M059J (cell line): ENCODE measurements at places on chromosomes 2 and 18.
A peak's percentile ranks its signal among the peaks of the same experiment; 100 is the strongest.

DNA sequence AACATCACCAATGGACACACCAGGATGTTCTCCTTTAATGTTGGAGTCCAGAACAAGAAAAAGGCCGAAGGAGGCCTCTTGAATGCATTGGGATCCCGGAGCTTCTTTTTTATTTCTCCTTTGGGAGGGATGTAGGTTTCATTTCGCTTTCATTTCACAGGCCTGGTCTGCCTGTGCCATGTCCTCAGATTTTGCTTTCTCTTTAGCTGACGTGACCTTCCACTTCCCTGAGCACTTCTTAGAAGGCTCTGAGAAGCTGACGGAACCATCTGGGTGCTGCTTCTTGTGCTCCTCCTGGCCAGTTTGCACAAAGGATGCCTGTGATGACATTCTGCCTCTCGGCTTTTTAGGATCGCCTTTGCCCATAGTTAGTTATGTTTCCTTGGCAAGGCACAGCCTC, 15.1 kb upstream of the MBOAT2 start:
- no peak for DNase-seq

GRCh38 chr18:28875059-28875458, 698.1 kb upstream of the CDH2 start:
- peak; percentile 53 for DNase-seq

DNA sequence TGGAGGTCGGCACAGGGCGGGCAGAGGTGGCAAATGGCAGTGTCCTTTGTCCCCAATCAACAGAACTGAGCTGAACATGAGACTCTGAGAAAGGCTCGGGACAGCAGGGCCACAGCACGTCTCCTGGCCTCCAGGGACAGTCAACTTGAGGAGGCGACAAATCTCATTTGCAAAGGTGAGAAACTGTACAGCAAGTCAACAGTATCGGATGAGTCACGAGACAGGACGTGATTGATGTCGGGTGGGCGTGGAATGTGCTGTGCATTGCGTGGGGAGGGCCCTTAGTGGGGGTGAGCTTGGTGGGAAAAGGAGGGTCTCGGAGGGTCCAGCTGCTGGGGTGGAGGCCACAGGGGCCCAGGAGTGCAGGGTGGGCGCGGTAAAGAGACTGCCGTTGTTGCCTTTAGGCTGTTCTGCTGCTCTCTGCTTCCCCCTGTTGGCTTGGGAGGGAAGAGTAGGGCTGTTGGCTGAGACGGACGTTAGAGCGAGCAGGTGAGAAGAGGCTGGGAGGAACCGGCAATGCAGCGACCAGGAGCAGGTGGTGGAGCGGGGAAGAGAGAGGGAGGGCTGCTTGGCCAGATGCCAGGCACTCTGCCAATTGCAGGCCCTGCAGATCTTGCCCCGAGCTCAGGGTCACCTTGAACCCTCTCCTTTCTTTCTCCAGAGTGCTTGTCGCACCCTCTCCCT, 164.3 kb downstream of the BCL2 start:
- peak; percentile 35 for DNase-seq

- DNase-seq, result no peak
Measured at GRCh38 chr18:65983750-65984149, 232.9 kb downstream of the CDH7 start.

DNA sequence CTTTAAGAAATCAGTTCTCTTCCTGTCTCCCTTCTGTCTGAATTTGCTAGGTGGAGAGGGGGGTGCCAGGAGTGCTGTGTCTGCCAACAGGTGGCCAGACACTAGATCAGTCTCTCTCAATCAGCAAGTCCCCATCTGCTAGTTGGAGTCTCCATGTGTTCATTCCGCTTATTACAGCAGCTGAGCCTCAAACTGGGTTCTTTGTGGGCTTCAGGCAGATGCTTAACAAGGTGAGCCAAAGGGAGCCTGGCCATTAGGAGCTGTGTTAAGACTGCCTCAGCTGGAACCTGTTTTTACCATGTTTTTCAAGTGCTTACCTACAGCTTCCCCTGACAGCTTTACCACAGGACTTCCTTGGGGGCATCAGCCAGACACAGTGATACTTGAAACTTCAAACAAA, 401.9 kb downstream of the LRP1B start:
- no peak for DNase-seq
